ENCODE measurements at places on chromosomes 3 and 15.

- no peak for DNase-seq
Measured at GRCh38 chr3:108218811-108219210, 3.4 kb downstream of the IFT57 start.

DNA sequence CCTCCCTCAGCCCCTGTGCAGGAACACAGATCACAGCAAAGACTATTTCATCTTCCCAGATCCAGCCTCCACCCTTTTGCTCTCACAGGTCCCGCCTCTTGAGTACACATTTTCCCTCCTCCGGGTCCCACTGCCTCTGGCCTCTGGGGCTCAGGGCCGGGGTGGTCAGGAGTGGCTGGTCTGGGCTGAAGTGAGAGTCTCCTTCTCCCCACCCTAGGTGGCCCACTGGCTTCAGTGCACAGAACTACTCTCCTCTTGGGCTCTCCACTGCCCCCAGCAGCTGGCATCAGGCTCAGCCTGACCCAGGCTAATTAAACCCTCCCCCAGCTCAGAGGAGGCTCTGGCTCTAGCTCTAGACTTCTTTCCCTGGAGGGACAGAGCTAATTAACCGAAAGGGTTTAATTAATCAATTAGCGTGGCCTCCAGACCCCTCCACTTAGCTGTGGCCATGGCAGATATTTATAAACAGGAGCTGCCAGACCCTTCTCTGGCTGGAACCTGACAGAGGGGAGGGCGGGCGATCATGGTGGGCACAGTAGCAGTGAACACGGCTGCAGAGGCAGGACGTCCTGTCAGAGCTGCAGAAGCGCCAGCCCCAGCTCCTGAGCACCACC lies 15.1 kb downstream of the DUSP7 start:
- no peak for DNase-seq

GRCh38 chr3:25156626-25157025 lies 271.4 kb upstream of the RARB start:
- DNase-seq: no peak

DNA sequence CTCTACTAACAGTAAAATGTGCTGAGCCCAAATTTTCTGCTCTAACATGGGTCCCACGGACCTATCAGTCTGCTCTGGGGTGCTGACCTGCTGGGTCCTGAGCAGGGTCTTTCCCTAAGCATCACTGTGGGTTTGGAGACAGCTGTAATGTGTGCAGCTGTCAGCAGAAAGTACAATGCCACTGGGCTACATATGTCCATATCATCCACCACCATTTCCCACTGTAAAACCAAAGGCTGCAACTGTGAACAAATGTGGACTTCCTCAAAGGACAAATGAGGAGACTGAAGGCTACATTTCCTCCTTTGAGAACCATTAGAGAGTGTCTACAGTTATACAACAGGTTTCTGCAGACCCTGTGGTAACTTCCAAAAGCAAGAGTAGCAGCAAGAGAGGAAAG lies 33.8 kb upstream of the IP6K2 start:
- no peak for DNase-seq

GRCh38 chr3:13106308-13107001 lies 33.2 kb upstream of the IQSEC1 start:
- DNase-seq: no peak

- no peak for DNase-seq
Measured at GRCh38 chr3:38021196-38021595, 8.2 kb downstream of the PLCD1 start.

GRCh38 chr15:85615930-85616329 lies 178.8 kb downstream of the KLHL25 start:
- no peak for DNase-seq

All from activated CD4-positive, alpha-beta T cell treated with anti-CD3 and anti-CD28 coated beads for 4 hours (primary cell).